Pulmonary artery endothelial cell (primary cell): ENCODE measurements at places on chromosomes 5 and 9.

GRCh38 chr5:72180925-72181324 is 73.7 kb downstream of the MAP1B start:
- no peak for DNase-seq

DNA sequence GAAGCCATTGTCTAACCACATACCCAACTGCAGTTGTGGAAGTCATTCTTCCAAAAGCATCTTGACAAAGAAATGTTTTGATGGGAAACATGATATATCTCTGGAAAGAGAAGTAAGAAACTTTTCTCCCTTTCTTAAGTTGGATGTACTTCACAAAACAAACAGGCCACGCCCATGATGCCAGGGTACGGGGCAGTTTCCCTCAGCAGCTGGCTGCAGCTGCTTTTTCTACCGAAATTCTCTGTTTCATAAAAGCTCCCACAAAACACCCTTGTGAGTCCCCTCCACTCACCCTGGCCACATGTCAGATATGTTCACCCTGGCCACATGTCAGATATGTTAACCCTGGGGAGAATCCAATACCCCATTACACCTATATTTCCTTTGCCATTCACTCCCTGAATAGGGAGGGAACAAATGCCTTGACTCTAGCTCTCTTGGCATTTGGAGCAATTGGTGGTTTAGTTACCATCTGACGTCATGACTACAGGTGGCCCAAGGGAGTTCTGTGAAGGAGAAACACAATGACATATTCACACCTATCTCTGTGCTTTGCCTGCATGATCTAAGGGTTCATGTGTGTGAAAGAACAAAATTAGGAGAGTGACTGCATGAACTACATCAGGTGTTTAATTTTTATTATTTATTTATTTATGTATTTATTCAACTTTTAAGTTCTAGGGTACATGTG is 103.0 kb downstream of the AOPEP start:
- DNase-seq = no peak

- DNase-seq = no peak
Observed at GRCh38 chr5:152306386-152306785, 98.7 kb downstream of the NMUR2 start.

DNA sequence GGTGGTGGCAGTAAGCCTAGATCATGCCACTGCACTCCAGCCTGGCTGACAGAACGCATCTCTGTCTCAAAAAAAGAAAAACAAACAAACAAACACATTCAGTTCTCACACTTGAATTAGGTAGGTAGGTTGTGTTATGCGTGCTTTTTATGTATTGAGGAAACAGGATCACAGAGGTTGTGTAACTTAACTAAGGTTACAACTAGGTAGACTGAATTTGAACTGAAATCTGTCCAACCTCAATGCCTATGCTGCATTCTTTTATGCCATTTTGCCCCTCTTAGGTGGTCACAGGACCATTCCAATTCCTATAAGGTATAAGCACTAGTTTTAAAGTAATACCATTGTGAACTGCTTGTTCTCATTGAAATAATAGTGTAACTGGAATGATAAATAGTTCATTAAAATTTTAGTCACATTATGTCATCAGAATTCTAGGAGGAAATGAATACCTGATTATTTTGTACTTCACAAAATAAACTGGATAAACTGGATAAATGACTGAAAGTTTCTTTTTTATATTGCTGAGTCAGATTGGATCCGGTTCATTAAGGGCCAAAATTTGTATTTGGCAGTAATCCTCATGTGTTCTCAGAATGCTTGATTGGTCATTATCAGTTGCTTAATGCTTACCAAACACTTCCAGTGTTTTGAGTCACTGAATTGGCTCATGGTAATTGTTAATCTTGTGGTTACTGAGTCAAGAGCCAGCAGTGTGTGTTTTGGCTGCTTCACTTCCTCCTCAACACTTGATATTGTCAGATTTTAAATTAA is 7.1 kb downstream of the UBAP1 start:
- peak; percentile 85 for DNase-seq

DNA sequence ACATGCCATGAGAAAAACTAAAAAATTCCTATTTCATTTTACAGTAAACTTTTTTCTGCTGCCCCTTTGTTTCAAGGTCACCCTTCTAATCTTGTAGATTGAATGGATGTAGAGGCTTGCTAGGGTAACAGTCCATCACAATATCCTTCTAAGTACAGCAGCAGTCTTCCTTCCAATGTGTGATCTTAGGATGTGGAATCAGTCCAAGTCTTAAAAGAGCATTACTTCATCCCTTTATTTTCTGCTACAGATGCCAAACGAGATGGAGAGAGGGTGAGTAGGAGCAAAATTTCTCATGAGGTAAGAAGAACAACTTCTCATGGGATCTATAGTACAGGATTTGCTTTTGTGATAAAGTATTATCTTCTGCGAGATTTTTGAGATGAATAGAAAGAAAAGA is 704 bp upstream of the IL33 start:
- DNase-seq = no peak

DNA sequence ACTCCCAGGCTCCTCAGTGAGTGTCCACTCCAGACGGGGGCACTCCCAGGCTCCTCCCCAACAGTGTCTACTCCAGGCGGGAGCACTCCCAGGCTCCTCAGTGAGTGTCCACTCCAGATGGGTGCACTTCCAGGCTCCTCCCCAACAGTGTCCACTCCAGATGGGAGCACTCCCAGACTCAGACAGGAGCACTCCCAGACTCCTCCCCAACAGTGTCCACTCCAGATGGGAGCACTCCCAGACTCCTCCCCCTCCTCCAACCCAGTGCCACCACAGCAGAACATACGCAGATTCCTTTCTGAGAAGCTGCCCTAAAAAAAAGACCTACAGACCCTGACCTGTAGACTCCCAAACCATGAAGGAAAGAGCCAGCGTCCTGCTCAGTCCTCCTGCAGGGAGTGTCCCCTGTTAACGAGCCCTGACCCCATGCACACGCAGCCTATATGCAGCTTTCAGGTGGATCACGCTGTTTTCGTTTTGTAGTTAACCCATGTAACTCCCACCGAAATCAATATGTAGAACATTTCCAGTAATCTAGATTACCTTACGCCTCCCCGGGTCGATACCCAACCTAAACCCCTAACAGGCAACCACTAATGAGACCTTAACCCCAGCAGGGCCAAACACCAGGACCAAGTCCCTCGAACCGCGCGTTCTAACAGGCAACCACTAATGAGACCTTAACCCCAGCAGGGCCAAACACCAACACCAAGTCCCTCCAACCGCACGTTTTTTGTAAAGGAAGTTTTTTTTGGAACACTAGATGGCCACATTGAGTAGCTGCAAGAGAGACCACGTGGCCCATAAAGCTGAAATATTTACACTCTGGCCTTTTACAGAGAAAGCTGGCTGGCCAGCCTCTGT is 15.7 kb downstream of the PNPLA7 start:
- DNase-seq = no peak

GRCh38 chr9:121267689-121268597 is at the start of gene GSN:
GSN (plus strand) TSS chr9:121268162; CDS start chr9:121301972, 33,810 bp downstream.
- no peak for DNase-seq

DNA sequence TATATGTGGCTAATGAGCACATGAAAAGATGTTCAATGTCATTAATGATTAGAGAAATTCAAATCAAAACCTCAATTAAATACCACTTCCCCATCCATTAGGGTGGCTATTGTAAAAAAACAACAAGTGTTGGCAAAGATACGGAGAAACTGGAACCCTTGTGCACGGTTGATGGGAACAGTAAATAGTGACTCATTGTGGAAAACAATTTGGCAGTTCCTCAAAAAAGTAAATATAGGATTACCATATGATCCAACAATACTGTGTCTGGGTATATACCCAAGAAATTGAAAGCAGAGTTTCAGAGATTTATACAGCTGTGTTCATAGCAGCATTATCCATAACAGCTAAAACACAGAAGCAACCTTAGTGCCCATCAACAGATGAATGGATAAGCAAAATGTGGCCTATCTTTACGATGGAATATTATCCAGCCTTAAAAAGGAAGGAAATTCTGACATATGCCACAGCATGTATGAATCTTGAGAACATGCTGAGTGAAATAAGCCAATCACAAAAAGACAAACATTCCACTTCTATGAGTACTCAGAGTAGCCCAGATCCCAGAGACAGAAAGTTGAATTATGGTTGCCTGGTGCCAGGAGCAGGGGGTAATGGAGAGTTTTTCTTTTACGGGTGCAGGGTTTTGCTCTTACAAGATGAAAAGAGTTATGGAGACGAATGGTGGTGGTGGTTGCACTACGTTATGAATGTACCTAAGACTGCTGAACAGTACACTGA is 41.4 kb upstream of the LRRC14B start:
- no peak for DNase-seq

- DNase-seq = no peak
Observed at GRCh38 chr5:5373351-5373989, 49.0 kb upstream of the ICE1 start.

- no peak for DNase-seq
Observed at GRCh38 chr5:16713386-16713928, 96.7 kb upstream of the RETREG1 start.

GRCh38 chr9:34378376-34379060 is 1.8 kb upstream of the MYORG start:
- DNase-seq = no peak

DNA sequence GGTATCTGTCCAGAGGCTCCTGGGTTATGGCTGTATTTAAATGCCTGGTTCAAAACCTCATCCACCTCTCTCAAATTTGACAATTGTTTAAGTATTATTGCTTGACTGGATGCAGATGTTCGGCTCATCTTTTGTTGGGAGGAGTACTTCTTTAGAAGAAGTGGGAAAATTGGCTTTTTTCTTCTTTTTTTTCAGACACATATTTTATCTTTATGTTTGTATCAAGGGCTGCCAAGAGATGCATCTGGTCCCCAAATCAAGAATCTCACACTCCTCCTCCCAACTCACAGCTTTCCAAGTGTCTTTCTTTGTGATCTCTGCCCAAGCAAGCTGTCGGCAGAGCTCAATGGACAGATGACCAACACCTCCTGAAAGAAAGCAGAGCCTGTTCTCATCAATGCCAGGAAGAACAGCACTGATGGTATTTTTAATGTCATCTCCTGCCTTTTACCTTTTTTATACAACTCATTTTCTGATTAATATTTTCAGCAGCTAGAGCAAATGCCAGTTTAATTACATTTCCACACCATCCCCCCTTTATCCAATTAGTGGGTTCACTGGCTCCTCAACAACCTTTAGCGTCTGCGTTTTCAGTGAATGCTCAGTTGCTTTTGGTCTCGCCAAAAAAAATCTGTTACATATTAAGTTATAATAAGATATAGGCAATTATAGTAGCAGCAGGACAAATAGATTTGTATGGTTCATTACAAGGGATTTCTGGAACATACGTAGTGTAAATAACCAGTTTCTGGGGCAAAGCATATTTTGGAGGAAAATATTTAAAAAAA is 110.3 kb upstream of the SLIT3 start:
- no peak for DNase-seq

GRCh38 chr9:85978496-85978895 is 37.5 kb downstream of the NAA35 start:
- DNase-seq = no peak

GRCh38 chr5:128085413-128085812 is 1.8 kb downstream of the SLC12A2 start:
- no peak for DNase-seq

DNA sequence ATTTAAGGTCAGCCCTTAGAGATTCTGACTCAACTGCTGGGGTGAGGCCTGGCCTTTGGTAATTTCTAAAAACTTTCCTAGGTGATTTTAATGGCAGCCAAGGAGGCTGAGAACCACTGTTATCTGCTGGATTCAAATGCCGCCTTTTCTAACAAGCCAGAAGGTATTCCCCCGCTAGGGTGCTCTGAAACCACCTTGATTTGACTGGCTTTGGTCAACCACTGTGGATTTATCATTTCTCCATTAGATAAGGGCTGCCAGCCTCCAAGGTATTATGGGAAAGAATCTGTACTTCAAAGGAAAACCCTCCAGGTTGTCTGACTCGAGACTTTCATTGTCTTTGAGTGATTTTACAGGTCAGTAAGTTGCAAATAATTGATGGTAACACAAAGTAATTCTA is 4.3 kb downstream of the ANXA6 start:
- DNase-seq = no peak

DNA sequence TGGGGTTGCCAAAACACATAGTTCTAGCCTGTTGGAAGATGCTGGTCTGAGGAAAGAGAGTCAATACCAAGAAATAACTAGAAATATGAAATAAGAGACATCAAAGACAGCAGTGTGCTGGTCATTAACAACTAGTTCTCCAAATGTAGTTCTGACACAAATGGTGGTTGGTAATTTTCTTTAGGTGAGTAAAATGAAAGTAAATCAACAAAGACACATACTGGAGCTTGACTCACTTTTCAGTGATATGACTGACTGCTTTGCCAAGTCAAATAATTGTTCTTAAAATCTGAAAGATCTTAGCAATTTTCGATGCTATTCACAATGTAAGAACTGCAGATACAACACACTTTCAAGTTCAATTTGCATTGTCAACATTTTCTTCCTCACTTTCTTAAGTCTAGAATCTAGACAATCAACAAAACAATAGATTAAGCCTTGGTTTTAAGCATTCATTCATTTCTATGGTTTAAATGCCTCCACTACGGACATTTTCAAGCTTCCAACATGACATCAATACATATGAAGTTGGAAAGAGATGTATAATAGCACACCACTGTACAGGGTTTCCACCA is 166.8 kb upstream of the MAP3K1 start:
- DNase-seq = no peak

DNA sequence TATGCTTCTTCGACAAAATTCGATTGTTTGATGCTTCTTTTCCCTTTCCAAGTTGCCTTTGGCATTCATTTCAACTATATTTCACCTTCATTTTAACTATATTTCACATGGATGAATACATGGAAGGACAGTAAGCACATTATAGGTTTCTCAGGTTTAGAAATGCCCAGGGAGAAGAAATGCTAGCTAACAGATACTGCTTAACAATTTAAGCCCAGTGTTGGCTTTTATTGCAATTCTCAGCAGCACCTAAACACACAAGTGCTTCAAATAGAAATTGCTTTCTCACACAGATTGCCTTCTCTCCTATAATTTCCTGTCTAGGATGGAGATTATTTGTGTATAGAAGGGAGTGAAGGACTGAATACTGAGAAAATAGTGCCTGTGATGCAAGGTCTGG is 30.2 kb upstream of the SMC5 start:
- no peak for DNase-seq

GRCh38 chr5:145574889-145575573 is 260.1 kb downstream of the PRELID2 start:
- no peak for DNase-seq

DNA sequence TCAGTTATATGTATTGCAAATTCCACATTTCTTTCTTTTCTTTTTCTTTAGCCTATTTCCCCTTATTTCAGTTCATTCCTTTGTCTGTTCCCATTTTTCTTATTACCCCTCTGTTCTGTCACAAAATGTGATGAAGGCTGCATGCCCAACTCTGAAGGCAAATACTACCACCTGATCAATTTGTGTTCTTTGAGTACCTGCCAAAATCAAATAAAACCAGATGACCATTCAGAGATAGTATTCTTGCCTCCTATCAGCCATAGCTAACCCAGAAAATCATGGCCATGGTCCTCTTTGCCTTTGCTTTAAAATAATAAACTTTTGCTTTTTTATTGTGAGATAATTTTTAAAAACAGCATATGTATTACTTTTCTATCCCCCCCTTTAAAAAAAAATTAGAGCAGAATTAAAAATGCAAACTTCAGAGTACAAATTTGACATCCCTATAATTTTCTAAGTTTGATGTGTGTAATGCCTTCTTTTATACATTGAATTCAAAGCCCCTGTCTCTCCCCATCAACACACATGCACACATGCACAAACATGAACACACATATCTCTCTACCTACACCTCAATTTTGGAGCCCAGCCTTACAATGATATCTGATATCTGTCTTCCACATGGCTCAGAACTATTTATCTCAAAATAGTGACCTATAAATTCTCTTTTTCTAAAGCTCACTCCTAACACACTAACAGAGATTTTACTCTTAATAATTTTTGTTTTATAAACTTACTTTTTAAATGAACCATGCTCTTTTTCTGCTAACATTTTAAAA is 3.5 kb downstream of the RFESD start:
- DNase-seq = no peak
